Activated T-cell treated with anti-CD3 and anti-CD28 coated beads, Interleukin-2, amount 50 U/mL, for 48 hours (primary cell): ENCODE measurements at places on chromosomes 11 and 22.

GRCh38 chr11:77081381-77081851 is 14.6 kb downstream of the CAPN5 start:
- DNase-seq, result no peak

DNA sequence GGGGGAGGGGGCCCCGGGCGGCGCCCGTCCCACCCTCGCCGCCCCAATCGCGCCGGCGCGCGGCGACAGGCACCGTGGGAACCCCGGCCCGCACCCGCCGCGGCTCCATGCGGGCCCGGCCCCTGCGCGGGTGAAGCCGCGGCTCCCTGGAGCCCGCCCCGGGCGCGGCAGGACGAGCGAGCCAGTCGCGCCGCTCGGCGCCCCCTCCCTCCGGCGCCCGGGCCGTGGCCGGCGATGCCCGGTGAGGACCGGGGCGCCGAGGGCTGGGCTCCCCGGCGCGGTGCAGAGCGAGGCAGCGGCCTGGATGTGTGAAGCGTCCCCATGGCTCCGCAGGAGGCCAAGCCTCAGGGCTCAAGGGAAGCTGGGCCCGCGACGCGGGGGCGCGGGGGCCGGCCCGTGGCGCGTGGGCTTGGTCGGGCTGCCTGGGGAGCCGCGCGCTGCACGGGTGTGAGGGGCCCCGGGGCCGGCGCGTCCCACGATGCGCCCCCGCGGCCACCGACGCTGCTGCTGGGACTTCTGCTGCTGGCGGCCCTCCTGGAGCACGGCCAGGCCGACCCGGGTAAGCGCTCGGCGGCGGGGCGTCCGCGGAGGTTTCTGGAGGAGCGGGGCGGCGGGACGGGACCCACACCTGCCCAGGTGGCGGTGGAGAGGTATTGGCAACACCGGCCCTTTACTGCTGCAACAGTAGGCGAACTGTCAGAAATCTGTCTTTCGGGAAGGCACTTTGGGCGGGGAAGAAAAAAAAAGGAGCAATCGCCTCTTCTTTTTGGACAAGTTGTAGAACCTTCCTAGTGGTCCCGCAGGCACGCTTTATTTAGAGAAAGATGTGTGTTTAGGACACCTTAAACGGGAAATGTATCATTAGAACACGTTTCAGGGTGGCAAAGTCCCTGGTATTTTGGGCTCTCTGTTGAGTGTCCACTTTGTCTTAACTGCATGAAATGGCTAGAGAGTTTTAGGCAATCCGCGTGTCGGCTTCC is 119.4 kb downstream of the HIPK3 start:
- DNase-seq, result no peak

DNA sequence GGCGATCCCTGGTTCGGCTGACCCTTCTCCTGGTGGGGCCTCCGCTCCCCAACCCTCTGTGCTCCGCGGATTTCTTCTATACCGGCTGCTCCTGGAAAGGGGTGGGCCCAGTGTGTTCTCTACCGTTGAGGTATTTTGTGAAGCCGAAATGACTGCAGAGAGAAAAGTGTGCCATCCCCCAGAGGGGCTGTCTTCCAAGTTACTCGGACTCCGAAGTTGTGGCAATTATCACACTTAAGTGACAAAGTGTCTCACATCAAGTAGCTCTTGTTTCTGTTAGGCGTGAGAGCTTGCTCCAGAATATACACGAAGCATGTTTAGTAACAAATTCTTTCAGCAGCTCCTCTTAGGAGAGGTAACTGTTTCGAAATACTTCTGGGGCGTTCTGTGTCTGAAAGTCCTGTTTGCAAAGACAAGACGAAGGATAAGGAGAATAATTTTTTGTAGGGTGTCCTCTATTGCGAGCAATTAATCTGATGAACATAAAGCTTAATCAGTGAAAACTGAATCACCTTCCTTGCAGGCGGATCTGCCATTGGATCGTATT is 434 bp downstream of the XPNPEP3 start:
- DNase-seq, result no peak

DNA sequence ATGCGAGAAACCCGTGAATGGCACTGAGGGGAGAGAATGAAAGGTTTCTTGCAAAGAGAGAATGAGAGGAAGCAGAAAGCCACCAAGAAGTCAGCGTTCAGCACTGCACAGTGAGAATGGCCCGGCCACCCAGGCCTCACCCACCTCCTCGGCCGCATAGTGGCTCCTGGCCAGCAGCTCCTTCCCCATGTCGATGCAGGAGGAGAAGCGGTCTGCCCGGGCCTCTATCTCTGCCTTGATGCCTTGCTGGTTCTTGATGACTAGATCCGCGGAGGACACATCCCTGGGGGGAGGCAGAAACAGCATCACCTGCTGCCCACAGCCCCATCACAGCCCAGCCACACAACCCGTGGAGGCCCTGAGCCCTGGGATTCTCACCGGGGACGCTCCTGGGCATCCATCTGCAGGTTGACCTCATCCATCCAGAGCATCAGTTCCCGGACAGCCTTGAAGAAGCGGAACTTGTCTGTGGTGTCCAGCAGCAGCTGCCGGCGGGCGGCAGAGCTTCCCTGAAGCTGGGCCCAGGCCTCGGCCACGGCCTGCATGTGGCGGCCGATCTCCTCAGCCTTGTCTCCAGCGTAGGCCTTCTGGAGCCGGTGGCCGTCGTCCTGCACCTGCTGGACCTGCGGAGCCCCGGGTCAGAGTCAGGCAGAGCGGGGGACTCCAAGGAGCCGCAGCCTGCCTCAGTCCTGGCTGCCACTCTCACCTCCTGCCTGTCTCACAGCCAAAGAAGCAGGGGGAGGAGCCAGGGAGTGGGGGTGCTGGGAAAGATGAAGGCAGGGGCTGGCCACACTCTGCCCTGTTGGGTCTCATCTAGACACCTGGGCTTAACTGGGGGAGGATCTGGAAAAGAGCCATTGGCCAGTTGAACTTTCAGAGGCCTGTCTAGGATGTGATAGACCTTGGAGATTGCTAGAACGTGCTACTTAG is 12.2 kb upstream of the RBM4B start:
- DNase-seq, result no peak

- DNase-seq, result no peak
Observed at GRCh38 chr22:28180804-28181731, 262.0 kb upstream of the PITPNB start.

DNA sequence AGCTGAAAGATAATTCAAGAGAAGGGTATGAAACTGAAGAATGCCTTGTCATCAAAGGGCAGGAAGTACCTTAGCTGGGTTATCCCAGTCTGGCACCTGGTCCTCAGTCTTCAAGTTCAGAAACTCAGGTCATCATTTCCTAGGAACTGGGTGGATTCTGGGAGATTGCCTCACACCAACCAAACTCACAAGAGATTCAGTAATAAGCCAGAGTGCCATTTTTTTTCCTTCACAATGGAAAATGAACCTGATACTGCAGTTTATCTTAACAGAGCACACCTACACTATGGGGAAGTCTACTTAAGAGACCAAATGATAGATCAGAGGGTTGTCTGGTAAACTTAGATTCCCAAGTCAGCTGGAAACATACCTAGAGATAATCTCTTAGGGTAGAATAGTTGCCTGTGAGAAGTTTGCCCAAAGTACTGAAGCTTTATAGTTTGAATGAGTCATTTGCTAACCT is 3.8 kb upstream of the BUD13 start:
- no peak for DNase-seq

GRCh38 chr22:50178871-50179869 is 6.5 kb upstream of the TRABD start:
- no peak for DNase-seq

DNA sequence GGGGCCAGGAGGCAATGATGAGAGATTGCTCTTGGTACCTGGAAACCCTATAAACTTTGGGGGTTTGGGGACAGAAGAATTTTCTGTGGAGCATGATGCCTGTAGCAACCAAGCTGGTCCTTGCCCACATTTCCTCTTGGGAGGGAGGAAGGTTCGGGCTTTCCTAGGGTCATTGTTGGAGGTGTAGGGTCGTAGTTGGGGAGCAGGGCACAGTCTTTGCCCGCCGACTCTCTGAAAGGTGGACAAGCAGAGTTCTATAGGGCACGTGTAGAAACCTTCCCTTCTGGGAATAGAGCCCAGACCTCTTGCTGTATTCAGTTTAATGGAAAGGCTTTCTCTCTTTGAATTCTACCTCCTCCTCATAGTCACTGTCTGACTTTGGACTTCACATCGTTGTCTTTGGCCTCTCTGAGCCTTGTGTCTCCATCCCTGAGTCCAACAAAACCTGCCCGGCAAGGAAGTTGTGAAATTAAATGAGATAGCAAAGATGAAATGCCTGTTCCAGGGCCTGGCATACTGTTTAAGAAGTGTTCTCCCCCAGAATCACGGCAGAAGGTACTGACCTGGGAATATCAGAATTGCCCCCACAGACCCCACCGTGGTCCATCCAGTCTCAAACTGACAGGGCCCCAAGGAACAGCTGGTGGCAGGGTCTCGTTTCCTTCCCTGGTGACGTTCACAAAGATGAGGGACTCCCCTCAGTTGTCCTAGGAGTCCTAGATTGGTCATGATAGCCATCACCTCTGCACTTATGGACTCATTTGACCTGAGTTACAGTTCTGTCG is 1.6 kb downstream of the PRDM11 start:
- peak; percentile 17 for DNase-seq

GRCh38 chr11:47271328-47271727 is 1.4 kb downstream of the MADD start:
- no peak for DNase-seq

GRCh38 chr11:117044287-117045035 is 53.8 kb downstream of the SIK3 start:
- no peak for DNase-seq

GRCh38 chr11:47376525-47377371 is 1.6 kb downstream of the SPI1 start:
- DNase-seq, result no peak

GRCh38 chr11:61189933-61190332 is 13.4 kb upstream of the PGA3 start:
- DNase-seq, result no peak

- DNase-seq, result no peak
Observed at GRCh38 chr22:32685512-32685911, 116.0 kb upstream of the TIMP3 start.

- DNase-seq, result no peak
Observed at GRCh38 chr11:6637871-6638270, 17.7 kb downstream of the DCHS1 start.

- no peak for DNase-seq
Observed at GRCh38 chr11:28123151-28123581, 15.0 kb downstream of the METTL15 start.

GRCh38 chr22:42330170-42330569 is 59.7 kb upstream of the TCF20 start:
- DNase-seq, result no peak

DNA sequence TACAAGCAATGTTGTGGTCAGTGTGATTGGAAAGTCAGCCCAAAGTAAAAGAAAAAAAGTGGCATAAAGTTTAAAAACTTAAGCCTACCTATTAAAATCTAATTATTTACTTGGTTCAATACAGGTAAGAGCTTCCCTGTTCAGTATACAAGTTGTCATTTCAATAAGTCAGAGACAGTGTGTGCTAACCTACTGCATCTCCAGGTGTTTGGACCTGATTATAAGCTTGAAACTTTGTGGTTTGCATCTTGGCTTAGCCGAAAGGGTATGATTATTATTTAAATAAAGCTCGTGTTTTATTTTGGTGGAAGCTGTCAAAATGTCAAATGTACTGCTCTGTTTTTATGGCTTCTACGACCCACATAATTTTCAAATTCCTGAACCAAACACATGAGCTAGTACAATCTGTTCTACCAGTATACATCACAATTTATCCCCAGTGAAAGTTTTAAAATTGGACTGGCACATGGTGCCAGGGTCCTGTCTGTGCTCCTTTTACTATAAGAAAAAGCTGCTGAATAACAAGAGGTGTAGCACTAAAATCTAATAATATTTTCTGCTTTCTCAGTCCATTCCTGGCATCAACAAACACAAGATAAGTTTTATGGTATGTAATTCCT is 103.9 kb upstream of the ANO3 start:
- DNase-seq, result no peak

DNA sequence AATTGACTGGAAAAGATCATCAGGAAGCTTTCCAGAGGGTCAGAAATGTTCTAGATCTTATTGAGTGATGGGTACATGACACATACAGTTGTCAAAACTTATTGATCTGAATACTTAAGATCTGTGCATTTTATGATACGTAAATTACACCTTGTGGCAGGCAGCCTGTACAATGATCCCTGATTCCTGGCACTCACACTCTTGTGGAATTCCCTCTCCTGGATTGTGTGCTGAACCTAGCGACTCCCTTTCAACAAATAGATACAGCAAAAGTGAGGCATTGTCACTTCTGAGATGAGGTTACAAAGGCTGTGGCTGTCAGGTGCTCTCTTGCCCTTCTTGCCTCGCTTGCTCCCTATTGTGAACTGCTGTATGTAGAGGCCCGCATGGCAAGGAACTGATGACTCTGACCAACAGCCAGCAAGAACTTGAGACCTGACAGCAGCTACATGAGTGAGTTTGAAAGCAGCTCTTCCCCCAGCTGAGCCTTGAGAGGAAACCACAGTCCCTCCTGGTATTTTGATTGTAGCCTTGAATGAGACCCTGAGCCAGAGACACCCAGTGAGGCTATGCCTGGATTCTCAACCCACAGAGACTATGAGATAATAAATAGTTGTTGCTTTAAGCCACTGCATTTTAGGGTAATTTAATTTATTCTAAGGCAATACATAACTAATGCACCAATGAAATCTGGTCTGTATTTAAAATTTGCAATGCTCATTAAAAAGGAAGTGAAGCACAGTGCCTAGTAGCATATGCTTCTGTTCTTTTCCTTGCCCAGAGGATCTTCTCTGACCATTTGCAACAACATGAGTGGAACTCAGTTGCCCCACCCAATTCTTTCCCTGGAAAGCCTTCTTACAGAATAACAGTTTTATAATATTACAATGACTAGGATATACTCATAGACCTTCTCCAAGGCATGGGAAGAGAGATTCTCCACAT is 60.5 kb upstream of the IZUMO1R start:
- no peak for DNase-seq

GRCh38 chr11:74282421-74282820 is 29.0 kb downstream of the P4HA3 start:
- no peak for DNase-seq

DNA sequence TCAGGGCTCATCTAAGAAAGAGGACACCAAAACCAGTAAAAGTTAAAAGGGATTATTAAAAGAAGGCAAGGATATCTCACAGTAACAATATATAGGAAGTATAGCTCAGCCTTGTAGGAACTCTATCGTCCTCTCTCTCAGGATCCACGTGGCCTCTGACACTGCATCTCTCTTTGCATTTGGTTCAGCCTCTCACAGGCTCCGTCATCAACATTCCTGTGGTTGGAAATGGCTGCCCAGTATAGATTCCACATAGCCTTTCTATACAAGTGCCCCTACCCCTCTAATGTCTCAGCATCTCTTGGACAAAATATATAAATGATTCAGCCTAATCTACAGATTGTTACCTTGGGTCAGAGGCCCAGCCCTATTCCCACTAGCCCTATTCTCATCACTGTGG is 101.3 kb upstream of the DBX1 start:
- DNase-seq, result no peak
